ENCODE measurements at places on chromosomes 13 and 19. TPM values are rescaled to one million over a fixed set of nuclear protein-coding genes. Genes with fewer than 3 reads are reported as not detected.
A peak's percentile ranks its signal among the peaks of the same experiment; 100 is the strongest.

HIPK4 gene
- 0.11 TPM for total RNA-seq

GRCh38 chr19:41882568-41883462 is at the start of gene ARHGEF1:
TSS of gene ARHGEF1 (plus strand) at chr19:41883184. CDS start at chr19:41888083, 4,899 bp downstream.
- peaks cover 49% of the 10 kb centered on the region for H3K4me1 ChIP-seq
- H3K4me3 ChIP-seq = peak within 1 kb of the TSS; percentile 97
- peak; percentile 82 for DNase-seq
- peaks cover 27% of the 10 kb centered on the region for H3K36me3 ChIP-seq
- H3K27ac ChIP-seq = peak within 1 kb of the TSS; percentile 97

DNA sequence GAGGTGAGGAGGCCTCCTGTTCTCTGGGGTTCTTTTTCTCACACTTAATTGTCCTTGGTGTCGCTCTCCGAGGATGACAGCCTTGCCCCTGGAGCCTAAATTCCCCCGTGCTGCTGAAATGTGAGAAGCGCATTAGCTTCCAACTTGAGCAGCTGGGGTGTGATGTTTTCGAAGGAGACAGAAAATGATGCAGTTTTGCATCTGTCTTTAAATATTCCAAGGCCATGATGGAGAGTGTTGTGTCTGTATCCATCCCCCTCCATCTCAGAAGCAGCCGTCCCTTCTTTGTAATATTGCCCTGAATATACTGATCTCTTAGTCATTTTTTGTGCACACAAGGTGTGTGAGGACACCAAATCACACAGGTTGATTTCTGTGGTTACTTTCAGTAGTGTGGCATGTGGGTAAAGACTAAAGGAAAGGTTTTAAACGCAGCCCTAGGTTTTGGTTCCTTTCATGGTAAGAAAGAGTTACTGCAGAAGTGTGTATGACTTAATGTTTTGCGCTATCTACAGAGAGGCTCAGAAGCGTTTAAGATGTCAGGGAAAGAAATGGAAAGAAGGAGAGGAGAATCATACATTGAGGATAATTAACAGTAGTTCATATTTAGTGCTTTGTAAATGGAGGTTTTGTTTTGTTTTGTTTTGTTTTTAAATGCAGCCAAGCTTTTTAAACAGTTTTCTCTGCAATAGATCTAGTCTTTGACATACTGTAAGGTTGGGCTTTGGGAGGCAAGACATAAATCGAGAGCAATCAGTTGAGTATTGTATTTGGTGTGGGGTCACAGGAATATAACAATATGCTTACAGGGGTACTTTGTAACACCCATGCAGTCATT is 1.6 kb downstream of the NBEA start:
- peak overlapping the region; percentile 81 for H3K4me3 ChIP-seq
- no peak overlapping the region for H3K27ac ChIP-seq
- no peak for DNase-seq
- peaks cover 10% of the 10 kb centered on the region for H3K4me1 ChIP-seq
- no peaks in the 10 kb centered on the region for H3K36me3 ChIP-seq

GRCh38 chr19:29259153-29259552 is 46.2 kb upstream of the UQCRFS1 start:
- H3K36me3 ChIP-seq = no peaks in the 10 kb centered on the region
- no peaks in the 10 kb centered on the region for H3K27me3 ChIP-seq
- H3K4me1 ChIP-seq = peaks cover 4% of the 10 kb centered on the region
- DNase-seq = no peak

GRCh38 chr19:850221-850978 is 1.7 kb upstream of the ELANE start:
- H3K27me3 ChIP-seq = peaks cover 27% of the 10 kb centered on the region
- no peaks in the 10 kb centered on the region for H3K36me3 ChIP-seq
- no peak for DNase-seq
- no peak overlapping the region for H3K4me3 ChIP-seq
- H3K27ac ChIP-seq = no peak overlapping the region

PSG2 gene
- not detected for total RNA-seq

ASF1B gene
- 82.4 TPM for total RNA-seq

- H3K36me3 ChIP-seq = no peaks in the 10 kb centered on the region
- no peak overlapping the region for H3K27ac ChIP-seq
- peaks cover 7% of the 10 kb centered on the region for H3K27me3 ChIP-seq
- DNase-seq = no peak
- H3K4me1 ChIP-seq = no peaks in the 10 kb centered on the region
Observed at GRCh38 chr13:29947839-29948238, 97.4 kb upstream of the UBL3 start.

DNA sequence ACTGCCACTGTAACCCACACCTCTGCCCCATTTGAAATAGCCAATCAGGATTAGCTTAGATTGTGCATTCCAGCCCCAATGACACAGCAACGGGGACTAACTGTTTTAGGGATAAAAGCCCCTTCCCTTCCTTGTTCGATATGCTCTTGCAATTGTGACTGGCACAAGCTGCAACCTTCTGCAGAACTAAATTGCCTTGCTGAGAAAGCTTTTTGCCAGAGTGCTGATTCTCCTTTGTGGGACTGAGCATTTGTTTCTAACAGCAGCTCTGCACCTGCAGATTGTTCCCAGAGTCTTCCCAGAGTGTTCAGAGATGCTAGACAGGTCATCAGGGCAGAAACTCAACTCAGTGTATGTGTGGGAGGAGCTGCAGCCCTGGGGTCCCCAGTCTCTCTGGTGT is 115.8 kb downstream of the ZNF675 start:
- no peaks in the 10 kb centered on the region for H3K36me3 ChIP-seq
- DNase-seq = no peak
- H3K27me3 ChIP-seq = no peaks in the 10 kb centered on the region

DNA sequence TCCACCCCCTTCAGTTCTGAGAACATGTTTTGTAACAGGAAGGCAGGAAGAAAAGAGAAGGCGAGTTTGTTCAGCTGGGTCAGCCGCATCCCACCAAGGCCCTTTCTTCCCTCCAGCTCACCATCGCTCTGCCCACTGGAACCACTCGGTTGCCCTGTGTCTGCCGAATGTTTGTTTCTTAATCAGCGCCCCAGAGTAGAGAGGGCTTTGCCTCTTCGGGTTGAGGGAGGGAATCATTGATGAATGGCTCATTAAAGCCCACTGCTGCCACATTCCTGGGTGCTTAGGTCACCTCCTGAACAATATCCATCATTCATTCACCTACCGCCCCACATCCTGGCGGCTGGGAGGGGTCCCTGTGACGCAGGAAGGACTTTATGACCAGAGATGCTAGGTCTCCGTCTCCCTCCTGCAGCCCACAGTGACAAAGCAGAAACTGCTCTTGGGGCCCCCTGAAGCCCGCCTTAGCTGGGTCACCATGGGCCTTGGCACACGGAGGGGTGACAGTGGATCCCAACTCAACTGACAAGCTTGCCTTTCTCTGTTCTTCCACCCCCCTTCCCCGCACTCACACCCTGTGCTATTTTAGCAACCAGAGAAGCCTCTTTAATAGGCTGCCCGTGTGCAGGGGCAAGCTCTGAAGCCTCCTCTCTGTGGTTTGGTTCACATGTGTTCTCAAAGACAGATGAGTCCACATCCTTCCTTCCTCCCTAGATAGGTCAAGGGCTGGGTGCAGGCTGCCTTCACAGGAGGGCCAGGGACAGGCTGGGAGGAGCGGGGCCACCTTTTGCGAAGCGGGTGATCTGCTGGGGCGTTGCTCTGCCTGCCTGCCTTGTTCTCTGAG is 46.2 kb downstream of the ACTN4 start:
- peak overlapping the region; percentile 75 for H3K4me3 ChIP-seq
- H3K36me3 ChIP-seq = peaks cover 14% of the 10 kb centered on the region
- H3K4me1 ChIP-seq = peaks cover 55% of the 10 kb centered on the region
- peak overlapping the region; percentile 76 for H3K27ac ChIP-seq
- DNase-seq = peak; percentile 44

- H3K4me1 ChIP-seq = no peaks in the 10 kb centered on the region
- H3K27me3 ChIP-seq = no peaks in the 10 kb centered on the region
- no peak for DNase-seq
- H3K27ac ChIP-seq = no peak overlapping the region
Observed at GRCh38 chr19:33428627-33429125, 55.2 kb downstream of the CEBPG start.

GRCh38 chr13:84400706-84401105 is 518.4 kb upstream of the SLITRK1 start:
- no peaks in the 10 kb centered on the region for H3K4me1 ChIP-seq
- H3K4me3 ChIP-seq = no peak overlapping the region
- H3K36me3 ChIP-seq = no peaks in the 10 kb centered on the region
- no peak for DNase-seq
- H3K27me3 ChIP-seq = no peaks in the 10 kb centered on the region

MADCAM1 gene
- 1.0 TPM for total RNA-seq

DNA sequence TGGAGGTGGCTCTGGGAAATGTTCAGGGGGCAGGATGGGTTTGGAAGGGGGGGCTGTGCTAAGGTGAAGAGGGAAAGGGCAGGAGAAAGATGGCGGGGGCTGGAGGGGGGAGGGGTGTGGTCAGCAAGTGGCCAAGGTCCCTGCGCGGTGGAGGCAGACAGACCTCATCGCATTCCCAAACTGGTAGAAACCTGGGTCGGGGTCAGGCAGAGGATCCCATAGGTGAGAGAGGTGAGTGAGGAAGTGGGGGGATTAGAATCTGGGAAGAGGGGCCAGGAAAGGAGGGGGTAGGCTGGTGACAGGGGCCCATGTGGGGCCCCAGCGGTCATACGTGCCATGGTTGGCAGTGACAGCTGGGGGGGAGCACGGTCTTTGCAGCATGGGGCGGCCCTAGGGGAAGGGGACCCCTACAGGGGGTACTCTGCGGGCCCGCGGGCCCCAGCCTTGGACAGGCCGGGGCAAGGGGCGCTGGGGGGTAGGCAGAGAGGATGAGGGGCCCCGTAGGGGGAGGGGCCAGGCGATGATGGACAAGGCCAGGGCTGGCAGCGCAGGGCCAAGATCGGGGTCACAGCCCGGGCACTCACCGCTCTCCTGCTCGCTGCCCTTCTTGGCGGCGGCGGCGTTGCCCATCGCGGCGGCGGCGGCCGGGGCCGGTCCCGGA is 514 bp downstream of the PRKACA start:
- H3K27me3 ChIP-seq = no peaks in the 10 kb centered on the region
- peaks cover 2% of the 10 kb centered on the region for H3K36me3 ChIP-seq
- no peak for DNase-seq
- peak overlapping the region; percentile 78 for H3K27ac ChIP-seq
- peaks cover 45% of the 10 kb centered on the region for H3K4me1 ChIP-seq
- H3K4me3 ChIP-seq = peak overlapping the region; percentile 98

DNA sequence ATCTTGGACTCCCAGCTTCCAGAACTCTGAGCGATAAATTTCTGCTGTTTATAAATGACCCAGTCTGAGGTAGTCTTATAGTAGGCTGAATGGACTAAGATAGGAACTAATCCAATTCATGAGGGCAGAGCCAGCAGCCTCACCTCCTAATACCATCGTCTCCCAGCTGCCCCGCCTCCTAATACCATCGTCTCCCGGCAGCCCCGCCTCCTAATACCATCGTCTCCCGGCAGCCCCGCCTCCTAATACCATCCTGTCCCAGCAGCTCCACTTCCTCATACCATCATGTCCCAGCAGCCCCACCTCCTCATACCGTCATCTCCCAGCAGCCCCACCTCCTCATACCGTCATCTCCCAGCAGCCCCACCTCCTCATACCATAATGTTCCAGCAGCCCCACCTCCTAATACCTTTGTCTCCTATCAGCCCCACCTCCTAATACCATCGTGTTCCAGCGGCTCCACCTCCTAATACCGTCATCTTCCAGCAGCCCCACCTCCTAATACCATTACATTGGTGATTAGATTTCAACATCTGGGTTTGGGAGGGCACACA is 2.4 kb upstream of the ARGLU1 start:
- peaks cover 13% of the 10 kb centered on the region for H3K36me3 ChIP-seq
- H3K4me3 ChIP-seq = no peak overlapping the region
- peaks cover 20% of the 10 kb centered on the region for H3K4me1 ChIP-seq
- DNase-seq = no peak

DNA sequence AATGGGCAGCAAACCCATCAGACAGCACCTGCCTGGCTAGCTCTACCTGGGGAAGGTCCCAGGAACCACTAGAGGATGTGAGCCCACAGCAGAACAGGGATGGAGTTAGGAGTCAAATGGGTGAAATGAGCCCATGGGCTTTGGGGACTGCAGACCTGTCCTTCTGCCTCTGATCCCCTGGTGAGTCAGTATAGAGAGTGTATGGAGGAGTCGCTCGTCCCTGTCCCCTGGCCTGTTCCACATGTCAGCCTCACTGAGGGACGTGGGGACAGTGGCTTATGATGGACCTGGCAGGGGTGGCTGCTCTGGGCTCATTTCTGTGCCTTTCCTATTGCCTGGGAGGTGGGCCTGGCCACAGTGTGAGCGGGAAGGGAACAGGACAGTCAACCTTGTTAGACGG is 4.0 kb downstream of the CEACAM1 start:
- H3K27me3 ChIP-seq = no peaks in the 10 kb centered on the region
- H3K4me1 ChIP-seq = peaks cover 54% of the 10 kb centered on the region
- no peak overlapping the region for H3K27ac ChIP-seq
- no peak for DNase-seq
- peaks cover 50% of the 10 kb centered on the region for H3K36me3 ChIP-seq

NECTIN2 gene
- 1.9 TPM for total RNA-seq

- DNase-seq = no peak
- H3K27me3 ChIP-seq = no peaks in the 10 kb centered on the region
- H3K27ac ChIP-seq = no peak overlapping the region
- no peaks in the 10 kb centered on the region for H3K4me1 ChIP-seq
Observed at GRCh38 chr13:58254943-58255342, 623.4 kb downstream of the PCDH17 start.

- no peak overlapping the region for H3K27ac ChIP-seq
- H3K27me3 ChIP-seq = no peaks in the 10 kb centered on the region
- DNase-seq = no peak
- H3K4me3 ChIP-seq = no peak overlapping the region
Observed at GRCh38 chr13:113053801-113054604, 51.6 kb upstream of the F7 start.

- H3K36me3 ChIP-seq = peaks cover 6% of the 10 kb centered on the region
- no peaks in the 10 kb centered on the region for H3K27me3 ChIP-seq
- no peak for DNase-seq
- peaks cover 26% of the 10 kb centered on the region for H3K4me1 ChIP-seq
Observed at GRCh38 chr19:5128251-5128935, 159.5 kb downstream of the KDM4B start.

DNA sequence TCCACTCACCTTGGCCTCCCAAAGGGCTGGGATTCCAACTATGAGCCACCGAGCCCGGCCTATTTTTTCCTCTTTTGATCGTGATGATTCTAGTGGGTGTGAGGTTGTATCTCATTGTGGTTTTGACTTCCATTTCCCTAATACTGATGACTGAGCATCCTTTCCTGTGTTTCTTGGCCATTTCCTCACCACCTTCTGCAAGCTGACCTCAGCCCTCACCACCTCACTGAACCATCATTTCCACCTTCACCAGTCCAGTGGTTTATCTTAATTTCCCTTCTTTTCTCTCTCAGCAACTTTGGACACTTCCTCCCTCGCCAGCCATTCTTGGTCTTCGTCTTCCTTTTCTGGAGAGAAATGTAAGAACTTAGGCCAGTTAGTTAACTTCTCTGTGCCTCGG is 13.0 kb upstream of the BICRA start:
- peak overlapping the region; percentile 57 for H3K27ac ChIP-seq
- H3K36me3 ChIP-seq = peaks cover 1% of the 10 kb centered on the region

ZGLP1 gene
- 3.9 TPM for total RNA-seq

DNA sequence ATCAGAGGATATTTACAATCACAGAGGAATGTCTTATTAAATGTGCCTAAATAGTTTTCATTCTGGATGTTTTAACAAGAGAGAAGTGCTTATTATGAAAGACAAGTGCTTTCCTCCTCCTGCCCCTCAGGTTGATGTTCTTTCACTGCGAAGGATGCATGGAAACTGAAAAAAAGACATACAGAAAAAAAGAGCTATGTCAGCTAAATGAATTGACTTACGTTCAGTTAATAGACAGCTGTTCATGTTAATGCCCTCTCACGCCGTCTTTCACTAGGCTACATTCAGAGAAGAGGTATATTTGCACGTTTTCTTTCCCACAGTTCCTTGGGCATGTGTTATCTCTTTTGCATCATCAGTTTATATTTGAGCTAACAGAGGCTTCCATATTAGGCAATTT is 821.8 kb upstream of the PCDH9 start:
- no peak overlapping the region for H3K4me3 ChIP-seq
- no peak for DNase-seq
- H3K36me3 ChIP-seq = no peaks in the 10 kb centered on the region
- no peaks in the 10 kb centered on the region for H3K4me1 ChIP-seq
- H3K27me3 ChIP-seq = no peaks in the 10 kb centered on the region
- no peak overlapping the region for H3K27ac ChIP-seq
